Activated CD8-positive, alpha-beta memory T cell treated with anti-CD3 and anti-CD28 coated beads for 1 hour (primary cell): ENCODE measurements at places on chromosomes 7 and 10.

GRCh38 chr10:86300399-86300925 lies 66.1 kb downstream of the GRID1 start:
- DNase-seq, result no peak

GRCh38 chr7:1251796-1252539 lies 19.3 kb downstream of the UNCX start:
- DNase-seq, result no peak

GRCh38 chr7:125592331-125592730 lies 662.7 kb upstream of the POT1 start:
- DNase-seq, result no peak

- DNase-seq, result no peak
Observed at GRCh38 chr7:140294454-140294853, 103.9 kb downstream of the SLC37A3 start.

DNA sequence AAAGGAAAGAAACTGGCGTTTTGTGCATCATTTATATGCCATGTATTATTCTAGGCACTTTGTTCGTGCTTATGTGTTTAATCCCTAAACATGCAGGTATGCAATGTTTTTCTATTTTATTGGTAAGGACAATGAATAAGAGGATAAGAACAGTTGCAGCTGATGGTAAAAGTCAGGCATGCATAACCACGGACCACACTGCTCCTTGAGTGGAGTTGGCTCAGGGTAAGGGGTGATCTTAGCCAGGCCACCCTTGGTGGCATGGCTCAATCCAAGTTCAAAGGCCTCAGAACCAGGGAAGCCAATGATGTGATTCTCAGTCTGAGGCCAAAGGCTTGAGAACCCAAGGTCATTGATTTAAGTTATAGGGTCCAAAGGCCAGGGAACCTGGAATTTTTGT lies 1068.1 kb downstream of the NRG3 start:
- no peak for DNase-seq

- DNase-seq, result no peak
Observed at GRCh38 chr10:125626671-125627070, 56.3 kb downstream of the TEX36 start.

GRCh38 chr7:129958643-129959470 lies 6.1 kb upstream of the UBE2H start:
- no peak for DNase-seq

GRCh38 chr10:34305189-34305588 lies 509.9 kb downstream of the PARD3 start:
- no peak for DNase-seq

DNA sequence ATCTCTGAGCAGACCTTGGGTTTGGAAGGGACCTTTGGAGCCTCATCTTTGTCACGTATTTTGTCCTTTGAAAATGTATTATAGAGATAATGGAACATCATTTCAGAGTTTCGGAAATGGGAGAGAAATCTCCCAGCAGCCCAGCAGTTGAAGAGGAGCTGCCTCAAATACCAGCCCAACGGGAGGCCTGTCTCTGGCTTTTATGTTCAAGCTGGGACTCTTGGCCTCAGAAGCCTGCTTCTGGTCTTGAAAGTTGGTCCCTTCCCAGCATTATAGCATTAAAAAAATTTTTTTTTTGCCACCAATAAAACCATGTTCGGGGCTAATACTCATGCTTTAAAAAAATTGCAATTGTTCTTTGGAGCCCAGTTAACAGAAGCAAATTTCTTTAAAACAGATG lies 73.4 kb upstream of the CTBP2 start:
- DNase-seq, result no peak

DNA sequence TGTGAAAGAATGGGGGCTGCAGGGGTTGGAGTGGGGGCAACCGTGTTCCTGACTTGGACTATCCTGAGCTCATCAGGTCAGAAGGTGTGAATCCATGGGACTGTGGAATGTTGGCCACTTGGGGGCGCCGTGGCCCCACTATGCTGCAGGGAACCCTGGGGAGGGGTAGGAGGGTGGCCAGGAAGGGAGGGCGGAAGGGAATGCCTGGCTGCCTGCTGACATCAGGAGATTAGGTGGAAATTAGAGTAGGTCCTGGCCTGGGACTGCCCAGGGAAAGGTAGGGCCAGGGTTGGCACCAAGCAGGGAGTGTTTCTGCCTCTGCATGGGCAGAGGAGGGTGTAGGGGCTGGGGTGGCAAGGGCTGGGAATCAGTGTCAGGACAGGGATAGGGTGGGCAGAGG lies 65.8 kb upstream of the PRSS58 start:
- no peak for DNase-seq

DNA sequence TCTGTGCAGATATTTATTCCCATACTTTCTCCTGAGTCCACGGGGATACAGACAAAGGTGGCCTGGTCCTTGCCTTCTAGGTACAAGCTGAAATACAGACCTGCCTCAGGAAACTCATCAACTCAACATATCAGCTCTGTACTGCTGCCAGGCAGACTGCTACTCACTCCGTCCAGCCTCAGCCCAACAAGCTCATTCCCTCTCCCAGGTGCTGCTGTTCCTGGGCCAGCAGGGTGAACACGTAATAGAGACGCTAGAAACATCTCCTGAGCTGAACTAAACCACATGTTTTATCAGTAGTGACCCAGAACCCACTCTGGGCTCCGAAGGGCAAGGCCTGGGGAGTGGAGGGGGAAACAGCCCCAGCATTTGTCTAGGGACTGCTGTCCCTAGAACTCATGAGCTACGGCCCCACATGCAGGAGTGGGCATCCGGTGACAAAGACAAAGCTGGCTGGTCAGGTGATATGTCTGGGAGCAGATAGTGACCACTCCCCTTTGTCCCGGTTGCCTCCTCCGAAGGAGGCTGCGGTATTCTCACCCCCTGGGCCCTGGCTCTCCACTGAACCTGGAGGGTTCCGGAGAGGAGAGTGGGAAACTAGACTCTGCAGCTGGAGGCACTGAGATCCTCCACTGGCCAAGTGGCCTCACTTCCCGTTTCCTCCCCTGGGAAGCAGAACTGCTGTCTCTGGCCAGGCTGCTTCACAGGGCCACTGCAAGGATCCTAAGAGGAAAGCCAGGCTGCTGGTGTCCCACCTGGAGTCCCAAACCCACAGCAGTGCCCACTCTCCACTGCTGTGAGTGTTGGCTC lies 116.1 kb downstream of the FAM53B start:
- DNase-seq, result no peak

GRCh38 chr10:115921795-115922194 lies 351.2 kb downstream of the GFRA1 start:
- DNase-seq, result no peak

DNA sequence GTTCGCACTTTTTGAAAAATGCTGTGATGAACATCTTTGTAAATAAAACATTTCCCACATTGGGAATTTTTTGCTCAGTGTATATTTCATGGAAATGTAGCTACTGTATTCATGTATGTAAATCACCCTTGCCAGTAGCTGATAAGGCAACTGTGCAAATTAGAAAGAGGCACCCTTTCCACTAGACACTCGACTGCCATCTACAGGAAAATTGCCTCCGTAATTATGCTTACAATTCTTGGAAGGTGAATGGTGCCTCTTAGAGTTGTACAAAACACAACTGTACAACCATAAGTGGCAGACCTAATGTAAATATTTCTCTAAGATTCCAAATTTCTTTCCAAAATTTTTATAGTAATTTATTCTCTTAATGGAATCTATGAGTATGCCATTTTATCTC lies 491.7 kb downstream of the CCSER2 start:
- no peak for DNase-seq

DNA sequence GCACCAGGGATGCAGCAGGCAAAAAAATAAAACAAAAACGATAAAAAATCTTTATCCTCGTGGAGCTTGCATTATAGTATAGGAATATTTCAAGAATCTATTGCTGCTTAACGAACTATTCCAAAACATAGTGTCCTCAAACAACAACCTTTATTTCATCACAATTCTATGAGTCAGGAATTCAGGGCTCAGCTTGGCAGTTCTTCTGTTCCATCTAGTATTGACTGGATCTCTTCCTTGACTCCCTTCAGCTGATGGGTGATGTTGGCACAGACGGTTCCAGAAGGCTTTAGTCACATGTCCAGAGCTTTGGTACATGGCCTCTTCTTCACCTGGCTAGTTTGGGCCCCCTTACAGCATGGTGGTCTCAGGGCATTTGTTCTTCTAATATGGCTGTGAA lies 88.0 kb downstream of the RTKN2 start:
- DNase-seq, result no peak

DNA sequence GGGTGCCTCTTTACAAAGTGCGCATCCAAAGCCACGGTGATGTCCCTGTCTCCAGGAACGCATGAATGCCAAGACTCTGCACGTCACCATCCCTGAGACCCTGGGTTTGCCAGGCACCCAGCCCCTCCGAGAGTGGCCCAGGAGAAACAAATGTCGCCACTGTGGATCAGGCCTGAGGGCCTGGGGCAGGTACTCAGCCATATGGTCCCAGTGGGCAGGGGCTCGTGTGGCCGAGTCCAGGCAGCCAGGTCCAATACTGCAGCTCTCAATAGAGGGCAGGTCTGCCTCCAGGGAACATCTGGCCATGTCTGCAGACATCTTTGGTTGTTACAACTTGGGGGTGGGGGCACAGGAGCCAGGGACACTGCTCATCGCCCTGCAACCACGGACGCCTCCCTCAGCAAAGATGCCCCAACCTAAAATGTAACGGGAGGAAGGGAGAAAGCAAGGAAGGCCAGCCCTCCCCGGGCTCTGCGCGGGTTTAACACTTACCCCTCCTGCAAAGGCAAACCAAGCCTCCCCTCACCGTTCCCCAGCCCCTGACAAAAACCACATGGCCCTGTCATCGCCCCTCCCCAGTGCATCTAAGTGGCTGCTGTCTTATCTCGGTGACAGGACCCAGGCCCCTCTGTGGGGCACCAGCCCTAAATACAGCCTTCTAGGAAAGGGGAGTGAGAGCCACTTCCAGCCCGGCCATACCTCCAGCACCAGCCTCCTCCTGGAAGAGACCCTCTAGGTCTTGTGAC lies 10.3 kb upstream of the PAPOLB start:
- no peak for DNase-seq

- no peak for DNase-seq
Observed at GRCh38 chr7:110071192-110071591, 1019.7 kb upstream of the LRRN3 start.

- no peak for DNase-seq
Observed at GRCh38 chr10:3477683-3478082, 305.1 kb upstream of the PITRM1 start.

GRCh38 chr10:127182161-127182560 lies 14.2 kb downstream of the INSYN2A start:
- no peak for DNase-seq

DNA sequence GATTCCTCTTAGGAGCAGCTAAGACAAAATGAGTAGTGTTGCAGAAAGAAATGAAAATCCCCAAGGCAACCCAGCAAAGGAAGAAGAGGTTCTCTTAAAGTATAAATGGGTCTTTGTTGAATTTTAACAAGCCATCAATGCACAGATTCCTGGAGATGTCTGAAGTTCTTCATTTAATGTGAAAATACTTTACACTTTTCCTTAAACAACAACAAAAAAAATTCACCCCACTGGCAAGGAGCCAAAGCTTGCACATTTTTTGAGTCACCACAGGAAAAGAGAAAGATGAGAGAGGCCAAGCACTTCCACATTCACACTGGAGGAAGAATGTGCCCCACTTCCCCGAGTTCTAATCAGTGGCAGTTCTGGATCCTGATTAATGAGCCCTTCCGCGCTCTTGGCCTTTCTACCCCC lies 286.4 kb upstream of the MEOX2 start:
- DNase-seq, result no peak

DNA sequence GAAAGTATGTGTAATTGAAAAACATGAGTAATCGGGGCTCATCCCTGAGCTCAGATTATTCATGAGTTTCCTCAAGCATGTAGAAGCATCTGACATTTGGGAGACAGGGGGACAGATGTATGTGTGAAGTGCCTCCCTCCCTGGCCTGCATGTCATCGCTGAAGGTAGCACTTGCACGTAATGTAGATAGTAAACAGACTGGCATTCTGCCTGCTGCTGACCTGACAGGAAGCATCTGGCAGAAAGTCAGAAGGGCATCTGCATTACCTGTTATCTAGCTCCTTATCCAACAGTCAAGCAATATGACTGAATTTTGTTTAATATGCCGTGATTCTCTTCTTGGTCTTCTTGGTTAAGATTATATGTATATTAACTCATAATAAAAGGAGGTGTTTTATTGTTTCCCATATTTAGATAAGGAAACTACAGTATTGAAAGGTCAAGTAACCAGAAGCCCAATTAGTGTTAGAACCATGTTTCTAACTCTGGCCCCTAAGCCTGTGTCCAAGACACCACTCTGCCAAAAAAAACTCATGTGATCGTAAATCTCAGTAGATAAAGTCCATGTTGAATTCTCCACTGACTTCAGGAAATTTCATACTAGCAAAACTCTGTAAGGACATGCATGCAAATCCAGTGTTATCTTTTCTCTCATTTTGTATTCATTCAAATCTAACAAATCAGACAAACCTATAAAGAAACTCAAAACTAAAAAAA lies 918.1 kb upstream of the MBL2 start:
- no peak for DNase-seq

DNA sequence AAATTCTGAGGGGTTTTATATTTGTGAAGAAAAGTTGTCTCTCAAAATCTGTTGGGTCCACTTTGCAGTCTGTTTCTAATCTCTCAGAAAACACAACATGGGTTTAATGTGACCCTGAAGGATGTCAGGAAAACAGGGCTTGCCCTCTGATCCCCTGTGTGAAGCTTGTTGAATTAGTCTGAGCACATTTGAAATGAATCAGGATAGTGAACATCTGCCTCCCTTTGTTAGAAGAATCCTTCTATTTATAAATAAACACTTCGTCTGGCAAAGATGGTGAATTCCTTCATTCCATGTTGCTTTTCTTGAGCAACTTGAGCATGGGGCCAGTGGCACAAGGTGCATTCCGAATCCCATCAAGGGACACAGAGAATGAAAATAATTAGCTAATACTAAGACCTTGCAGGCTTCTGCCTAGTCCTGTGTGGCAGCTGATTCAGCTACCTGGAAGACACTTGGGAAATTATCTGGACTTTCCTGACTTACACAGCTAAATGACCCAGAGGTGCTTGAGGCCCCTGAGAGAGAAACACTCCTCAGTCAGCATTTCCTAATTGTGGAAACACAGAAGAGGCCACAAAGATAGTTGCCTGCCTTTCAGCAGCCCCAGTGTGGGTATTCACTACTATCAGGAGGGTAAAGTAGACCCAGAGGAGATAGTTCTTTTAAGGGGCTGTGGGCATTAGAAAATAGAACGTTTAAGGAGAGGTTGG lies 305.5 kb downstream of the C7orf25 start:
- DNase-seq, result no peak

DNA sequence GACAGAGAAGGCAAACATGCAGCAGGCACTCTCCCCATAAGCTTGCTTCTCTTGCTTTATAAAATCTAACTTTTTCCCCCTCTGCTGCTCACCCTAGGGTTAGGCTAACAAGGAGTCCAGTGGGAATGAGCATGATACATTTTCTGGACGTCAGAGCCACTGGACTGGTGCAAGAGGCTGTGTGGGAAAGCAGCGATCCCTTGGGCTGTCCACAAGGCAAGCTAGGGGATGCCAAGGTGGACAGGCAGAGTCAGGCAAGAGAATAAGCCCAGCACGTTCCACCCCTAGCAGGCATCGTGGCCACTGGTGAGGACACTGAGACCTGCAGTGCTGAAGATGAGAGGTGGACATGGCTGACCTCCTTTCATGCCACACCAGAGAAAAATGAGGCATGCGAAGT lies 290.9 kb upstream of the ZMIZ1 start:
- no peak for DNase-seq
